ENCODE measurements at places on chromosomes 1 and 21.

DNA sequence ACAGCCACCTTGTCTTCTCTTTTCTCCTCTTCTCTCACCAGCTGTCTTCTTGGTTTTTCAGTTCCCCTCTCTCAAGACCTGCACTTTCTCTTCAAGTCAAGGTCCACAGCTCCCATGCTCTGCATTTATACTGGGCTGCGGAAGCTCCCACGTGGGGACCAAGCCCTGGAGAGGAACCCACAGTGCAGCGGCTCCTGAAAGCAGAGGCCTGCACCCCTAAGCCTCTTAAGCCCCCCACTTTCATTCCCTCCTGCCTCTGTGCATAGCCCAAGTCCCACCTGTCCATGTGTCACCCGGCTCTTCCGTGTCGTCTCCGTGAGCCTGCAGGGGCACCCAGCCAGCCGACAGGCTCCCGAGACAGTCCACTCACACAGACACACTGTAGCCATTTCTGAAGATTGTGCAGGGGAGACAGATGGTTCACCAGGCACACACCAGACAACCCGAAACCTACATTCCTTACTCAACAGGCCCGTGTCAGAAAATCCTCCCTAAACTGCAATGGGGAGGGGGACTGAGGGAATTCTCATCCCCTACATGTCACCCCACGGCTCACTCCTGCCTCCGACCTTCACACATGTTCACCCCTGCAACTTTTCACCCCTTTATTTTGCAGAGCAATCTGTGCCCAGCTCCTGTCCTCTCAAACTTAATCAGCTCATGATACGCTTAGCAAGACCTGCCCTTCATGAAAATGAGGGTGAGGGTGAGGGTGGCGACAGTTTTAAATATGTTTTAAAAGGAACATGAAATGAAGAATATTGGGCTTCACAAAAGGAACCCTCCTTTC lies 6.3 kb downstream of the MX2 start:
- no peak for DNase-seq

GRCh38 chr21:35503671-35504070 lies 454.6 kb upstream of the RUNX1 start:
- DNase-seq, result peak; percentile 13

- peak; percentile 73 for DNase-seq
Measured at GRCh38 chr1:160251687-160252526, 10.4 kb downstream of the DCAF8 start.

DNA sequence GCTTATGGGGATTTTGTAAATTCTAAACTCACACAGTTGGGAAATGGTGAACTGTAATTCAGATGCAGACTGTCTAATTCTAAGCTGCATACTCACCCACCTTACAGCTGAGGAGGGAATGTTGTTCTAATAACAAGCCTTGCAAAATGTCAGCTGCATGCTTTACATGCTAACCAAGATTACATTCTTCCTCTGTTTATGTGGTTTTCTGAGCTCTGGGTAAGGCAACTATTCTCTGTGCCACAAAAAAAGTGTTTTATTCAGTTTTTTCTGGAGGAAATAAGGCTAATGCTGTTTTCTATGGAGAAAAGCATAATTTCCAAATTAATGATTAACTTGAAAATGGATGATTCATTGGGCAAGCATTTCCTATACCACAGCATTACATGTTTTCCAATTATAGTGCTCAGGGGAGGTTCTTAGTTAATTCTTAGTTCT lies 64.9 kb downstream of the RGS13 start:
- peak; percentile 69 for DNase-seq

DNA sequence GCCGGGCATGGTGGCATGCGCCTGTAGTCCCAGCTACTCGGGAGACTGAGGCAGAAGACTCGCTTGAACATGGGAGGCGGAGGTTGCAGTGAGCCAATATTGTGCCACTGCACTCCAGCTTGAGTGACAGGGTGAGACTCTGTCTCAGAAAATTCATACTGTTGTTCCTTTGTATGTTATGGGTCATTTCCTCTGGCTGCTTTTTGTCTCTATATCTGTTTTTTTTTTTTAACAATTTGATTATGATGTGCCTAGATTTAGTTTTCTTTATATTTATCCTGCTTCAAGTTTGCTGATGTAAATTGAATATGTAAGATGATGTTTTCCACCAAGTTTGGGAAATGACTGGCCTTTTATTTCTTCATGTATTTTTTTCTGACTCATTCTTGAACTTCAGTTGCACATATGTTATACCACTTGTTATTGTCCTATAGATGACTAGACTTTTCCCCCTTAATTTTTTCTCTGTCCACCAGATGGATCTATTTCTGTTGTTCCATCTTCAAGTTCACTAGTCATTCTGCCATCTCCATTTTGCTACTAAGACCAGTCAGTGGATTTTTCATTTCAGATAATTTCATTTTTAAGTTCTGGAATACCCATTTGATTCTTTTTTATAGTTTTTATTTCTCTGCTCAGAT lies 173.5 kb downstream of the GALNT2 start:
- DNase-seq, result no peak

- DNase-seq, result peak; percentile 20
Measured at GRCh38 chr1:180358649-180359048, 128.6 kb downstream of the LHX4 start.

GRCh38 chr1:161953256-161953920 lies 70.3 kb downstream of the OLFML2B start:
- DNase-seq, result no peak

GRCh38 chr1:18989176-18989799 lies 32.8 kb upstream of the IFFO2 start:
- DNase-seq, result no peak

GRCh38 chr1:226565476-226565875 lies 16.9 kb downstream of the STUM start:
- DNase-seq, result no peak

- no peak for DNase-seq
Measured at GRCh38 chr1:245999697-246000637, 507.1 kb downstream of the SMYD3 start.

GRCh38 chr1:83998498-83999315 lies at the start of gene TTLL7:
TTLL7 (minus strand) TSS chr1:83999132; CDS start chr1:83952211, 46,921 bp downstream.
- DNase-seq, result peak; percentile 87

All from AG08396 (cell line).